ENCODE measurements at places on chromosomes 13 and 19.
A peak's percentile ranks its signal among the peaks of the same experiment; 100 is the strongest.

GRCh38 chr13:31377946-31378345, 178.2 kb downstream of the B3GLCT start:
- DNase-seq: no peak

DNA sequence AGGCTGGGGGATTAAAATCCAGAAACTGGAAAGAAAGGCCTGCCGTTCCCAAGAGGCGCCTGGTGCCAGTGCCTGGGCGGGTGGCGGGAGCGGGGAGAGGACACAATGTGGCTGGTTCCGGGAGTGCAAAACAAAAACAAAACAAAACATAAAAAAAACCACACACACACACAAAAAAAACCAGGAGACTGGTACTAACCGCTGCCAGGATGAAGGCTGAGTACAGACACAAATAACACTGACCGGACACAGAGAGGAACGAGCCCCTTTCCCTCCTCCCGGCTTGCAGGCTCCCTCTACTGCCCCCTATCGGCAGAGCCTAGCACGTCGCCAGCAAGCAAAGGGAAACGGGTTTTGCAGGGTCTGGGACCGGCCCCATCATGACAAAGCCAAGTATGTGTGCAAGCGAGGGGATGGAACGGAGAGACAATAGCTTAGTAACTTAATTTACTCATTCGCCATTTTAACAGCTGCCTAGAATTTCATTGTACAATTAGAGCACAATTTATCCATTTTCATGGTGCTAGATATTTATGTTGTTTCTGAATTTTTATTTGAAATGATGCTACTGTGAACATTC, 17.9 kb upstream of the ZDHHC20 start:
- DNase-seq: peak; percentile 68

GRCh38 chr19:43674596-43674995, 4.6 kb upstream of the PLAUR start:
- no peak for DNase-seq

- DNase-seq: no peak
These were observed 18.0 kb downstream of the DCUN1D2 start for GRCh38 chr13:113472355-113473025.

DNA sequence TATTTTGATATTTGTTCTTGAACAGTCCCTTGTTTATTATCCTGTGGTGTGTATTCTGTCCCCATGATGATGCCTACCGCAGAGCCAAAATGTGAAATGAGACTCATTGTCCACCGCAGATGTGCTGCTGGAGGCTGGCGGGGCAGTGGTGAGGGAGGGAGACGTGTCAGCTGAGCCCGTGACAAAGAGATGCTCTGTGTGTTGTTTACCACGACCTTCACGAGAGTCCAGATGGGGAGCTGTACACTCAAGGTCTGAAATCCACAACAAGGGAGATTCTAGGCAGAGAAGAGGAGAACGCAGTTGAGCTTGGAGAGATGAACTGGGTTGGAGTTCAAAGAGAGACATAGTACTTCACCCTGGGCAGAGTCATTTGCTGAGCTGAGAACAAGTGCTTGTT, 20.8 kb upstream of the AMER2 start:
- no peak for DNase-seq

- DNase-seq: no peak
These were observed 2.6 kb upstream of the PSG11 start for GRCh38 chr19:43028866-43029265.

DNA sequence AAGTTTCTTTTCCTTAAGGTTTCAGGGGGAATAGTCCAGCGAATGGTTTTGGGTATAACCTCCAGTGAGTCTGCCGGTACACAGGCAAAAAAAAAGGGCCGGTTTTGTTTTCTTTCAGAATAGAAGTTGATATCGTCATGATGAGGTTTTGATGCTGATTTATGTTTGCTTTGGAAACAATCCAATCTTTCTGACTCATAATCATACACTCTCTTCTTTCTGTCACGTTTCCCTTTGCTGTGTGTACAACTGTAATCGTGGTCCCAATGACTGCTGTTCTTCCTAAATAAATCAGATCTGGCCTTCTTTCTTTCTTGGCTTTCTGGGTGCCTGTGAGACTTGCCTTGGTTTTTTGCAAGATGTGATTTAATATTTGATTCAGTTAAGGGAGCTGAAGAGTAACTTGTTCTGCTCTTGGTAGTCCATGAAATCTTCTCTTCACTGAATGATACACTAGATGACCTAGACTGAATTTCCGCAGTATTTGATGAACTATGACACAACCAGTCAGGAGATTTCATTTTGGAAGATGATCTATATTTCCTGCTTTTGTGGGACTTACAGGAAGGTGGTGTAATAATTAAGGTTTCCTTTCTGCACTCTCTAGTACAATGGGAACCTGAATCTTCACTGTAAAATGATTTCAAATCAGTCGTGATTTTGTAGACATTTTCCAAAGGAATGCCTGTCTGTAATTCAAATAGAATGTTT, 34.9 kb upstream of the METTL21C start:
- no peak for DNase-seq

- no peak for DNase-seq
These were observed 103.7 kb upstream of the USP29 start for GRCh38 chr19:57016076-57016475.

DNA sequence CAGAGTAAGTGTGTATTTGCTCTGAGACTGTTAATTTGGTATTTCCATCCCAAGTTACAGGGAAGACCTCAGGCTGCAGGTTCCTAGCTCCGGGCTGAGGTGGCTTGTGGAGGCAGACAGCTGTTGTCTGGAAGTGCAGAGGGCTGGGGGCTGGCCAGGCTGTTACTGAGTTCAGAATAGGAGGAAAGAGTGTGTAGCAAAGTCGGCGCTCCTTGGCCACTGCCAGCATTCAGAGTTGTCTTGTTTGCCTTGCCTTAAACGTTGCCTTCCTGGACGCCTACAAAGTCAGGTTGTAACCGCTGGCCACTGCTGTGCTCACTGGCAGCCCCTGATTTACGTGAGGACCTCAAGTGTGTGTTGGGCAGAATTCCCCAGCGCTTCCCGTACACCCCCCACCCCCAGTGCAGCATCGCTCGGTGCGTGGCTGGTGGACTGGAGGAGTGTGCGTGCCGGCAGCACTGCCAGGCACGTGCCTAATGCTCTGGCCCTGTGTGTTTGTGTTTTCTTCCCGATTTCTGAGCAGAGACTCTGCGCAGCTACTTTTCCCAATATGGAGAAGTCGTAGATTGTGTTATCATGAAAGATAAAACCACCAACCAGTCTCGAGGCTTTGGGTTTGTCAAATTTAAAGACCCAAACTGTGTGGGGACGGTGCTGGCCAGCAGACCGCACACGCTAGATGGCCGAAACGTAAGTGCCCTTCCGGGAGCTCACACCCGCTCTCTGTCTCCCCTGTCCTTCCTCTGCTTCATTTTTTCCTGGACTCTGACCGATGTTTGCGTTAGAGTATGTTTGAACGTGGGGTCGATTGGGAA, 10.5 kb downstream of the DAZAP1 start:
- no peak for DNase-seq

GRCh38 chr13:57627663-57628062, 3.9 kb upstream of the PCDH17 start:
- no peak for DNase-seq

- no peak for DNase-seq
These were observed 610.0 kb downstream of the EFNB2 start for GRCh38 chr13:105925496-105925895.

GRCh38 chr13:48318377-48318811, 14.8 kb downstream of the RB1 start:
- no peak for DNase-seq

GRCh38 chr13:94569615-94570014, 26.3 kb downstream of the TGDS start:
- DNase-seq: no peak

GRCh38 chr13:110236831-110237261, 70.1 kb downstream of the COL4A1 start:
- no peak for DNase-seq

DNA sequence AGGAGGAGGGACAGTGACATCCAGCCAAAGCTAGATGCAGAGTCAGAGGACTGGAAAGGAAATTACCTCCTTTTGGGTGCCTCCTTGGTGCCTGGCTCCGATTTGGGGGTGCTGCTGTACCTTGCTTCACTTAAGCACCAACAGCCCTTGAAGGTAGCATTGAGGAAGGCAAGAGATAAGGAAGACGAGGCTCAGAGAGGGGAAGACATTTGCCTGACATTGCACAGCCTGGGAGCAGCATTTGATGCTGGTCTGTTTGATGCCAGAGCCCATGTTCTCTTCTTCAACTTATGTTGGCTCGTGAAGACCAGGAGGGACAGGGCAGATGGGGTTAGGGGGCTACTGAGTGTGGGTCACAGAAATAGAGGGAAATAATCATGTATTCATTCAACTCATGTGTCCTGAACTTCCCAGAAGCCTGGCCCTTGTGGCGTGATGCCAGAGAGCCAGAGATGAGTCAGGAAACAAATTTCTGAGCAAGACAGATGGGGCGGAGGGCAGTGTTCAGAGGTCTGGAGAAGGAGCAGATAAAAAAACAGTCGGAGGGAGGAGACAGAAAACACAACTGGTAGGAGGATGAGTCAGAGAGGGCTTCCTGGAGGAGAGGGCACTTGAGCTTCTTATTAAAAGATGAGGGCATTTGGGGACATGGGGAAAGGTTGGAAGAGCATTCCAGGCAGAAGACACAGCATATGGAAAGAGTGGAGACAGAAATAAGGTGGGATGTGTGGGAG, 3.0 kb upstream of the C19orf81 start:
- no peak for DNase-seq

- DNase-seq: no peak
These were observed 385.6 kb downstream of the IRS2 start for GRCh38 chr13:109400624-109401257.

DNA sequence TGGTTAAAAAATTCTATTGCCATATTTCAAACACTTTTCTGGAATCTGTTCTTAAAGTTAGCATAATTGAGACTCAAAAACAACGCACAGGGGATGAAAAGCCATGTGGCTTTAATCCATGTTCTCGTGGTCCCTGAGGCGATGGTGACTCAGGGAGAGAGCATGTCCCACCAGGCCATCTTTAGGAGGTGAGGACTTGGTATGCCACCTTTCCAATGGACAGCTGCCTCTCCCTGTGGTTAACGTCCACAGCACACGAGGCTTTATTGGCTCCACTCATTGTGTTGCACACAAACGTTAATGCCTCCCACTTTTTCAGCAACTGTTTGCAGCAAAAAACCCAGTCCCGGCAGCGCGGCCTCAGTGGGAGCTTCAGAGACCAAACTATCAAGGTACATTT, 51.4 kb downstream of the EFNB2 start:
- no peak for DNase-seq

- no peak for DNase-seq
These were observed 27.4 kb upstream of the ZNF83 start for GRCh38 chr19:52665529-52665928.

- DNase-seq: no peak
These were observed 20.0 kb downstream of the ZNF787 start for GRCh38 chr19:56101095-56101494.

DNA sequence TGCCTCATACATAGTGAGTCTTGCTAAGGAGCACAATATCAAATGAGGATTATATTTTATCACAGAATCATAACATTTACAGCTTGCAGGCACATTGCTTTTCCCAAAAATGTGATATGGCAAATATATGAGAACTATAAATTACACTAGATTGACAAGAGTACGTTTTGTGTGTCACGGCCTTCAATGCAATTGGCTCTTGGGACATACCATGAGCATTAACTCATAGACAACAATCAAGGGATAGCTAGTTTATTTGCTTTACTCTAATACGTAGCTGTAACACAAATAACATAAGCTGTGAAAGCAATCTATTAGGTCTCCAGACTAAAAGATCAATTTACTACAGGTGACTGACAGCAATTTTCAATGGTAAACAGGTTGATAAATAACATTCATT, 17.8 kb downstream of the LHFPL6 start:
- DNase-seq: no peak

- peak; percentile 22 for DNase-seq
These were observed 344 bp downstream of the NHLRC3 start for GRCh38 chr13:39038569-39039030.

DNA sequence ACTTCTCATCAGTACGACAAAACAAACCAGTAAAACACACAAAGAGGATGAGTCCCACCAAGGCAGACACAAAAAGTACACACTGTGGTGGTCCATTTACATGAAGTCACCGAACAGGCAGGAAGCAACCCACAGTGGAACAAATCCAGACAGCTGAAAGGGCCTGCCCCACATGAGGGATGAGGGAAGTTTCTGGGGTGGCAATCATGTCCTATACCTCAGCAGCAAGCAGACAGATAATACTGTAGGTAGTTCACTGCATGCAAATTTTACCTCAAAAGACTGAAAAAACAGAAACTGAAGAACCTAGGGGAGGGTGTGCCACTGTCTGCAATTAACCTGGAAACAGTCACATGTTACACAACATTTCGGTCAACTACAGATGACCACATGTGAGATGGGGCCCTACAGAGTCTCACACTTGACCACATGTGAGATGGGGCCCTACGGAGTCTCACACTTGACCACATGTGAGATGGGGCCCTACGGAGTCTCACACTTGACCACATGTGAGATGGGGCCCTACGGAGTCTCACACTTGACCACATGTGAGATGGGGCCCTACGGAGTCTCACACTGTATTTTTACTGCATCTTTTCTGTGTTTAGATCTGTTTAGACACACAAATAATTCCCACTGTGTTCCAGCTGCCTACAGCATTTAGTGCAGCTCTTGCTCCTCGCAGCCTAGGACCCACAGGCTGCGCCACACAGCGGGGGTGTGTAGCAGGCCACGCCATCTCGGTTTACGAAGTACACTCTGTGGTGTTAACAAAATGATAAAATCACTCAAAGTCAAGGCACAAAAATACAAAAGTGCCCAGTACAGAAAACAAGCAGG, 22.2 kb downstream of the PCID2 start:
- DNase-seq: no peak

GRCh38 chr13:66501181-66501580, 729.0 kb downstream of the PCDH9 start:
- DNase-seq: no peak

GRCh38 chr13:35961461-35962220, 169.5 kb downstream of the DCLK1 start:
- DNase-seq: no peak

DNA sequence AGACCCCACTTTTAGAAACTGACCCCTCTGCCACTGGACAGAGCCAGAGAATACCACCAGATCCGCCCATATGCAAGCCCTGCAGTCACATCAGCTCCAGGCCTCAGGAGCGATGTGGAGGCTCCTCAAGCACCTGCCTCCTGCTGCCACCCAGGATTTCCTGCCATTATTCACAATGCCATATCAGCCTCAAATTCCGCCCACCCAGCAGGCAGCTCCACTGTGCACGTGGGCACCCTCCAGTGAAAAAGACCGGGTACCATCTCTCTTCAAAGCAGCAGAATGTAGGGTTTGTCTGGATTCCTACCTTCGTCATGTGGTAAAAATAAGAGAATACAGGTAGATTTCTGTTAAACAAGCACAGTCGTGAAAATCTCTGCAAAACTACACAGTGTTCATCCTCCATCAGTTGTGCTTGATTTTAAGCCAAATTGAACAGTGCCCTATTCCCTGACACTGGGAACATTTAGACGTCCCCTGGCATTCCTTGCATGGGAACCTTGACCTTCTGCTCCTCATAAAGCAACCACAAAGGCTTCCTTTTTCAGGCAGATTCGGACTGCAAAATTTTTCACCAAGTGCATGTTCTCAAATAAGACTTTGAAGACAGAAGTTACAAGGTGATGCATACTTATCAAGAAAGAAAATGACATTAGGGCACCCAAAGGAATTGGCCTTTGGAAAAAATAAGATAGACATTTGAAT, 56.4 kb downstream of the FAM124A start:
- DNase-seq: no peak

GRCh38 chr19:49746206-49746958, 16.7 kb downstream of the TSKS start:
- peak; percentile 62 for DNase-seq

Measured in stimulated activated CD4-positive, alpha-beta T cell treated with anti-CD3 and anti-CD28 coated beads, TNF-alpha, amount 100 ng/mL, for 24 hours (primary cell).